Subcutaneous adipose tissue (tissue), 4 donors: ENCODE measurements at places on chromosomes 11 and 22. TPM values are rescaled to one million over a fixed set of nuclear protein-coding genes. Genes with fewer than 3 reads are reported as not detected.

The MUC2 gene
- total RNA-seq: not detected

The ZNF280A gene
- total RNA-seq: not detected

The GP1BB gene
- total RNA-seq: 2.8 TPM

The CYTH4 gene
- 40.3 TPM for total RNA-seq

The TRMT2A gene
- 33.0 TPM for total RNA-seq

The ELFN2 gene
- not detected for total RNA-seq

The DEFB131B gene
- total RNA-seq: not detected

The SLC25A17 gene
- 11.7 TPM for total RNA-seq

The CRACR2B gene
- total RNA-seq: 5.4 TPM

The RTN4RL2 gene
- 0.38 TPM for total RNA-seq

The RAB39A gene
- total RNA-seq: not detected

The MFRP gene
- total RNA-seq: not detected

The APOBEC3B gene
- not detected for total RNA-seq

The GDPD5 gene
- total RNA-seq: 38.5 TPM

The SYT7 gene
- total RNA-seq: 4.0 TPM

The CLCF1 gene
- total RNA-seq: 1.1 TPM

The NCR3LG1 gene
- total RNA-seq: 1.3 TPM

The OR4P4 gene
- not detected for total RNA-seq

The MS4A6A gene
- 275 TPM for total RNA-seq

The F2 gene
- total RNA-seq: not detected

The RAG2 gene
- not detected for total RNA-seq

The USH1C gene
- total RNA-seq: not detected

The OR2AT4 gene
- not detected for total RNA-seq

The TMEM132A gene
- total RNA-seq: 0.51 TPM

The SCT gene
- total RNA-seq: not detected

The XKR3 gene
- total RNA-seq: not detected

The IZUMO1R gene
- total RNA-seq: not detected

The APOL5 gene
- total RNA-seq: not detected

The OR5B21 gene
- not detected for total RNA-seq

The GGTLC3 gene
- total RNA-seq: not detected

The ANO1 gene
- 3.8 TPM for total RNA-seq

The TTC28 gene
- total RNA-seq: 71.6 TPM

The CALCA gene
- total RNA-seq: not detected

The EHF gene
- not detected for total RNA-seq

The H19 gene
- 152 TPM for total RNA-seq

The SPON1 gene
- total RNA-seq: 58.5 TPM

The NR1H3 gene
- 89.6 TPM for total RNA-seq

The KCNA4 gene
- 5.5 TPM for total RNA-seq

The CTTN gene
- total RNA-seq: 170 TPM

The SLC22A9 gene
- not detected for total RNA-seq

The BIRC3 gene
- total RNA-seq: 5.2 TPM

The UBQLN3 gene
- total RNA-seq: 0.49 TPM

The FJX1 gene
- total RNA-seq: 2.1 TPM

The CECR2 gene
- 0.44 TPM for total RNA-seq

The NXPE2 gene
- total RNA-seq: 0.17 TPM

The OR51T1 gene
- not detected for total RNA-seq
